ENCODE measurements at places on chromosomes 16 and 17. TPM values are rescaled to one million over a fixed set of nuclear protein-coding genes. Genes with fewer than 3 reads are reported as not detected.

Gene ANKRD13B
- 24.3 TPM for total RNA-seq

Gene PITPNM3
- total RNA-seq = 4.9 TPM

Gene PRAC1
- not detected for total RNA-seq

Gene ARHGAP44
- total RNA-seq = 4.4 TPM

Gene RAC3
- 17.4 TPM for total RNA-seq

Gene HS3ST3A1
- 20.0 TPM for total RNA-seq
